Amniotic stem cell (primary cell): ENCODE measurements at places on chromosomes 5 and 9.

DNA sequence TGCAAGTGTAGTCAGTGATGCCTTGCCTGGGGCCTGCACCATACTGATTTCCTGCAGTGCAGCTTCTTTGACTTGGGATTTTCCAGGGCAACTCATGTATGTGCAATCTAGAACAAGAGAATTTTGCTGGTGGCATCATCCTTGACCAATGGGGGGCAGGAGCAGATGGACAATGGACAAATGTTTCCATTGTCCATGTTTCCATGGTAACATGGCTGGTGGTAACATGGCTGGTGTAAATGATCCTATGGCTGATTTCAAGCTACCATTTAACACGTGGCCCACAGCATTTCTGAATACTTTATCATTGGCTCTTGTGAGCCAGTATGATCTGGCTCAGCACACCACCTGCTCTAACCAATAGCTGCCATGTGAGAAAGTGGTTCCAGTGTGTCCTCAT lies 130.1 kb upstream of the OSMR start:
- no peak for DNase-seq

- no peak for DNase-seq
These were observed 7.4 kb upstream of the MRPS2 start for GRCh38 chr9:135492886-135493669.

DNA sequence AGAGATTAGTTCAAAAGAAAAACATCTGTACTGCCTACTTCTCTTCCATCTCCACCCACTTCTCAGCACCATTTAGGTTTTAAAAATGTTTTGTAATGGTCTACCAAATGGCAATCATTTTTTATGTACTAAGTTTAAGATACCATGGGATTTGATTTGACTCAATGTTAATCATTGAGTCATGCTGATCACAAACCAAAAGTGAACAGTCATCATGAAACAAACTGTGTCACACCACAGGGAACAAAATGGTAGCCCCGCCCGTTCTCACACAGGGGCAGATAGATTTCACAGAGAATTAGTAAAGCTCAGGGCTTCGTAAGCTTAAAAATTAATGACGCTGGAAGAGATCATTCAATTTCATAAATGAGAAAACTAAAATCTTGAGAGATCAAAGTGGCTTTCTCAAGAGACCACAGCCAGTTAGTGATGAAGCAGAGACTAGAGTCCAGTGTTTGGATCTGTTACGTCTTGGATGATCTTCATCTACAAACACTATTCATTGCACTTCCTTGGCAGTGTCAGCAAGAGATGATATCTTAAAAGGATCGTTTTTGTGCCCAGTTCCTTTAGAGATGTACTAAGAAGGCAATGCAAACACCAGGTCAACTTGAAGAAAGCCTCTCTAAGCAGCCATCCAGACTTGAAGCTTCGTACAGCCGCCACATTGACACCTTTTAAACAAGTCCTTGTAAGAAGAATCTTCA lies 33.9 kb upstream of the TRIO start:
- no peak for DNase-seq

DNA sequence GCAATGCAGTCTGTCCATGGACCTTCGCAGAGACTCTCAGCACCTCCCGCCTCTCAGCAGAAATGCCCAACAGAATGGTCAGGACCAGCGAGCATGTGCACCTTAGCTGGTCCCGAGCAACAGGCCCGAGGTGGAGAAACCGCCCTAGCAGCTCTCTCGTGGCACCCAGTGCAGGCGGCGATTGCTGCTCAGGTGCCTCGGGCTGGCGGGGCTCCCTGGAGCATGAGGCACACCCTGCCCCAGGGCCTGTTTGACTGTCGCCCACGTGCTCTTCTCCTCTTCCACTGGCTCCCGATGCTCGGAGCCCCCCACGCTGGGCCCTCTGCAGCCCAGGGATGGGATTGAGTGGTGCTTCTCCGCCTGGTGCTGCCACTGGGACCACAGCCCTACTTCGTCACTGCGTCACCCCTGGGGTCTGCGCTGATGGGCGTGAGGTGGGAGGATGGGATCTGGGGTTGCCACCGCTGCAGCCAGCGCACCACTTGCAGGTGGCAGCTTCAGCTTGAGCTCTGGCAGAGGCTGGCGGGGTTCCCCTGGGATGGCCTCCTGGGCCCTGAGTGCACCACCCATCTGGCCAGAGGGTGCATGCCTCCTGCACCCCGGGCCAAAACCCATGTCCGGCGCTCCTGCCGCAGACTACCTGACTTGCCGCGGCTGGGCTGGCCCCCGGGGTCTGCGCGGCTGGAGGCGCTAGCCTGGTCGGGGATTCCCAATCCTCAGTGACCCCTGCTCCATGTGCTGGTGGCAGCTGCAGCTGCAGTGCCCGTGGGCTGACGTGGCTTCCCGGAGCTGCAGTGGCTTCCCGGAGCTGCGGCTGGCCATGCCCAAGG lies 244.2 kb downstream of the FOXD4L6 start:
- DNase-seq, result no peak

DNA sequence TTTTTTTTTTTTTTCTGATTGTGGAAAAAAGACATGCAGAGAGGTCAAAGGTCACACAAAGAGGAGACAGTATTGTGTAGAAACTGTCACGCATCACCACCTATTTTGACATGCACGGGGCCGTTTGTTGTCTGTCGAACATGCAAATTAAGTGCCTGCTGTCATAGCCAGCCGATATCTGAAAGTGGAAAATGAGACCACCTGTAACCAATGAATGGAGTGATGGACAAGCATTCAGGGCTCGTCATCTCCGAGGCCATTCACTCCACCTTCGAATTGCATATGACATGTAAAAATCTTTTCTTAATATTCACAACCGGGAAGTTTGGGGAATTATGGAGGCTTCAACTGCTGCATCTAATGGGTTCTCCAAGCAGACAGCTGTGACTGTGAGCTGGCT lies 512.2 kb upstream of the ADAMTS16 start:
- no peak for DNase-seq

DNA sequence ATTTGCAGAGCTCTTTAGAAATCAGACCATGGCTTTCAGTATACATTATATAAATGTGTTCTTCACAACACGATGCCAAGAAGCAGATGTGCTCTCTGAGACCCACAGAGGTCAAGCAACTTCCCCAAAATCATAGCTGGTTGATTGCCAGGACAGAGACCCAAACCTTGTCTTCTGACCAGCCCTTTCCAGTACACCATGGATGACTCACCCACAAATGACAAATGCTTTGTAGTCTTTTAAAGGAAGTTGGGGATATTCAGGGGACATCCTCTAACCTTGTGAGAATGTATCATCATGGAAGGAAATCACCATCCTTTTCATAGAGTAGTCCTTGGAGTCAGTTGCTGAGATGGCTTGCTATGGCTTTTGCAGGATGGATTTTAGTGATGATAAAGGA lies 30.1 kb downstream of the ZNF462 start:
- DNase-seq, result peak; percentile 51

GRCh38 chr5:179406031-179406961 lies 61.0 kb upstream of the ADAMTS2 start:
- DNase-seq, result no peak

DNA sequence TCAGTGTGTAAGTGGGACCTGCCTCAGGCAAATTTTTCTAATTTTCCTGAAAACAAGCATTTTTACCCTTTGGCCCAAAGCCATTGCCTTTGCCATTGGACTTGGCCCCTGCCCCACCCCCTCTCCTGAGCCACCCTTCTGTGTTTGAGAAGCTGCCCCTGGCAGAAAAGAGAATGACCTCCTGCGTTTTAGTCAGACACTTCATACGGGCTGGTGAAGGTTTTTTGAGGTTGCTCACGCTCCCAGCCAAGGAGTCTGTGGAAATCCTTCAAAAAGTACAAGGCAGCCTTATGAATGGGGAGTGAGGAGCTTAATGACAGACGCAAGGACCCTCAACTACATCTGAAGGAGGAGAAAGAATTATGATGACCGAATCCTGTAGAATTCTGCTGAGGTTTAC lies 308.9 kb downstream of the SLIT3 start:
- DNase-seq, result no peak

GRCh38 chr5:159564031-159564430 lies 233.7 kb upstream of the IL12B start:
- no peak for DNase-seq

DNA sequence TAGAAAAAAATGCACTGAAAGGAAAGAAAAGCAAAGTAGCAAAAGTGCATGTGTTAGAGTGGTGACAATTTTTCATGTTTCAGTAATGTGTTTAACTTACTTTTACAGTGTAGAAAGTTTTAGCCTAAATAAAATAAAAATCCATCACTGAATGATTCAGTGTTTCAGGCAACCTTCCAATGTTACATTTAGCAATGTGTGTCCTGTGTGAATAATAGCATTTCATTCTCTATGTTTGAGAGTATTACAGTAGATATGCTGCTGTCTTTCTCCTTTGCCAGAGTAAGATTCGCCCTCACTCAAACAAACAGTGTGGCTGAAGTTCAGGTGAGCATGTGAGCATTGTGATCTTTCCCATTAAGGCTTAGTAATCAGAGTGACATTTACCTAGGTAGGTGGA lies 171.1 kb downstream of the TARS1 start:
- DNase-seq, result peak; percentile 38

DNA sequence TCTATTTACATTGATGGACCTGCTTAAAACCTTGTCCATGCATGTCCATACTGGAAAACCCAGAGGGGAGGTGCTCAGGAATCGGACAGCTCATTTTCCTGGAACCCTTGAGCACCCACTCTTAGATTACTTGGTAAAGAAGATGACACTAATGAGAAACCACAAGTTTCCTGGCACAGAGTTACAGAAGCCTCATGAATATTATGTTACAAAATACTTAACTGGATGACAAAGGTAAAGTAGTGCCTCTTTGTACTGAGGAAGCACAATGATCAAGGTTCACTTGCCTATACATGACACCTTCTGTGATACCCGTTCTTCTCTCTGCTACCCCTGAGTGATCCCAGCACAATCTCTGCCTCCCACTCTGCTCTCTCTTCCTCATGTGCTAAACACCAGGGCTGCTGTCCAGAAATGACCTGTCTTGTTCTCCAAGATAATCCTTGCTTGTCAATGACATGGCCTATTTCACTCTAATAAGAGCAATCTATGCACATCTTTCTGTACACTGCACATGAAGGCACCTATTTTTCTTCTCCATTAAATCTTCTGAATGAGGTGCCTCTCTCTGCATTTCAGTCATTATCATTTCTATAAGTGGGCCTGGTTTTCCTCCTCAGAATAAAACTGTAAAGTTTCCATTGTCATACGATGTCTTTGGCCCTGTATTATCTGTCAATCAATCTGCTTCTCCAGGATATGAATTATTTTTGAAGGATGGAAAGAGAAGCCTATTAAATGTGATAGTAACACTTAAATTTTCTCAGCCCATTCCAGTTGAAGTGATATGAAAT lies 684.0 kb upstream of the ACO1 start:
- no peak for DNase-seq

DNA sequence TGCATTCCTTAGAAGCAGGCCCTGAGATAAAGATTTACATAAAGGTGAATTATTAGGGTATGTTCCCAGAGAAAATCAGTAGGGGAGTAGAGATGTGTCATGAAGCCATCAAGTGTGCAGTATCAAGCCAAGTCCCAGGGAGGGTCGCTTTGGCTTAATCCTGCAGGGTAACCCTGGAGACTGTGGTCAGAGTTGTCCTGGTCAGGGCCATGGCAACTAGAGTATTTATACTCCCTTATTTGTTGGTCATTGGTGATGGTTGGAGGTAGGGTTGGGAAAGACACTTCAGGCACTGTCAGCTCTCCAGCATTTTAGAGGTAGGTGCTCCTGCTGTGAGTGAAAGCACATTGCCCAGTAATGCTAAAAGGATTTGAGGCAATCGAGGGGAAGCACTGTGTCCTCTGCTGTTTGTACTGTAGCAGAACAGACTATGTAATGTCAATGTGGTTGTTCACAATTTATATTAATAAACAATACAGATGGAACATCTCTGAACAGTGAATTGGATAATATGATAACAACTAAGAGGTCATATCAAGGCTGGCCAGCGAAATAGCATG lies 108.9 kb downstream of the GDNF start:
- no peak for DNase-seq

DNA sequence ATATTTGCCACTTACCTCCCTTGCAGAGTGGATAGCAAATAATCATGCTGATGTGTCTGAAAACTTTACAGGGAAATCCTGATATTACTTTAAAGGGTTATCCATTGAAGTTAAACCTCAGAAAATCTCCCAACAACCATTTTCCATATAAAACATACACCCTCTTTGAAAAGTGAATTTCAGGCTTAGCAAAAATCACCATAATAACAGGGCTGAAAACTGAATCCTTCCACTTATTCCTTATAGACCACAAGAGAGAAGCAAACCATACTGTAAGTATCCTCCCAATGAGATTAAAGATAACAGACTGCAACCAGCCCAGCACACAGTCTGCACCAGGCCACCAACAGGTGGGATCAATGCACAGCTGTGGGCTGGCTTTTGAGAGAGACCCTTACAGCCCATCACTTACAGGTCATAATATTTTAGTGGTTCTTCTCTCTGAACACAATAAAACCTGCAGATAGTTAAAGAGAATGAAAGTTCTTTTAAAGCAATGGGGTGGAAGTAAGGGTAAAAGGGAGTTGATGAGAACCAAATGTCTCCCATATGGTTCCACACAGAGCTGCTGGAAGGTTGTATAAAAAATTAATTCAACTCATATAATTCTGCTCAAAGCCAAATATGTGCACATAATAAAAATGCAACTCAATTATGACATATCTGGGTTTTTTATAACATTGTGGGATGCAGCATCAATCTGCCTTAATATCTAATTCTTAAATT lies 376.2 kb upstream of the GRAMD2B start:
- no peak for DNase-seq

DNA sequence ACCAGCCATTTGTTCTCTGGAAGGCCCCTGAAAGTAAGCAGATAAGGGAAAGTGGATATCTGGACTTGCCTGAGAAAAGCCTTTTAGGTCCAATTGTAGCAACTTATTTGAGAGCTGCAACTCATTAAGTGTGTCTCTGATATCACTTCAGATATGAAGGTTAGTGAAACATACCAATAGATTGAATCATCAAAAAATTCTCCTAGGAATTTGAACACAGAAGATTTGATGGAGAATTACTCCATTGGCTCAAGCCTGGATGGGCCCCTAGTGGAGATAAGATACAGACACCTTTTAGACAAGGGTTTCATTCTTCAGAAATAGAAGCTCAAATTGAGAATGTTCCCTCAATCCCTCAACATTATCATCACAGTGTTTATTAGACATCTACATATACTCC lies 356.7 kb downstream of the NDUFS4 start:
- DNase-seq, result no peak

- peak; percentile 7 for DNase-seq
These were observed 451.1 kb downstream of the EBF1 start for GRCh38 chr5:158648631-158649030.

DNA sequence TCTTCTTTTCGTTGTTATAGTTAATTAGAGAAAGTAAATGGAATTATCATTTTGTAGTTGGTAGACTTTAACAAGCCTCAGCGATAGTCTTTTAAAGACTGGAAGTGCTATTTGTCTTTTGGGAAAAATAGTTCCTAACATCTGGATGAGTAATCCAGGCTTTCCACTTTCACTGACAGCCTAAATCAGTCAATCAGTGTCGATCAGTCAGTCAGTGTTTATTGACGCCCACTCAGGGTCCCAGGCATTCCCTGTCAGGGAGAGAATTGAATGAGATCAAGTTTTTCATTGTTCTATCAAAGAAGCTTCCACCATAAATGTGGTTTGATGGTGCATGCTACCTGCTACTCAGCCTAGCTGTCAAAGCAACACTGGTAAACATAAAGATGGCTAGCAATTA lies 2.6 kb downstream of the ABL1 start:
- no peak for DNase-seq

GRCh38 chr9:28136113-28136512 lies 562.8 kb upstream of the C9orf72 start:
- DNase-seq, result no peak
